ENCODE measurements at places on chromosomes 7 and 10.

GRCh38 chr10:28179006-28179742 lies 123.7 kb downstream of the MPP7 start:
- DNase-seq, result peak; percentile 62

DNA sequence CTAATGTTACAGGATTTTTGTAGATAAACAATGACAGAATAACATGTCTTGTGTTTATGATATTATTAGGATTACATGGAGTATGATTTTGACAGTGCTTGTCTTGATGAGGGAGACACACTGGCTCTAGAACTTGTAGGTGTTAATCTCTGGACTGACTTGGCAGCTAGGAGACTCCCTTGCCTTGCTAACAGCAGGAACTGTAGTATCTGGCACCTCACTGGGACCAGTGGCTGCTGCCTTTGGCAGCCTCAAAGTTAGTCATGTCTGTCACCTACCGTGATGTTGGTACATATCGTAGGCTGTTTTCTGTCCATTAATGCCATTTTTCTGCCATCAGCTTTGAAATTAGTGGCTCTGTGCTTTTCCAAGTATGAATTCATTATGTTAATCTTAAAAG lies 261.5 kb downstream of the CDK14 start:
- DNase-seq, result no peak

DNA sequence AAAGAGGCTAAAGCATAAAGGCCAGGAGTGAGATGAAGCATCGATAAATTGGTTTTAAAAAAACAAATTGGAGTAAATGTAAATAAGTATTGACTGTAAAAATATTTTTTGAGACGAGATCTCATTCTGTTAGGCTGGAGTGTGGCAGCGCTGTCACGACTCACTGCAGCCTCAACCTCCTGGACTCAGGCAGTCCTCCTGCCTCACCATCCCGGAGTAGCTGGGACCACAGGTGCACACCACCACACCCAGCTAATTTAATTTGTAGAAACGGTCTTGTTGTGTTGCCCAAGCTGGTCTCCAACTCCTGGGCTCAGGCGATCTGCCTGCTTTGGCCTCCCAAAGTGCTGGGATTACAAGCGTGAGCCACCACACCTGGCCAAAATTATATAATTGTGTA lies 17.8 kb downstream of the HNRNPA2B1 start:
- no peak for DNase-seq

GRCh38 chr10:72087392-72087968 lies 871 bp downstream of the SPOCK2 start:
- DNase-seq, result no peak

- no peak for DNase-seq
These were observed 8.3 kb downstream of the NOD1 start for GRCh38 chr7:30470163-30470770.

GRCh38 chr10:58444876-58445275 lies 59.7 kb downstream of the TFAM start:
- DNase-seq, result no peak

DNA sequence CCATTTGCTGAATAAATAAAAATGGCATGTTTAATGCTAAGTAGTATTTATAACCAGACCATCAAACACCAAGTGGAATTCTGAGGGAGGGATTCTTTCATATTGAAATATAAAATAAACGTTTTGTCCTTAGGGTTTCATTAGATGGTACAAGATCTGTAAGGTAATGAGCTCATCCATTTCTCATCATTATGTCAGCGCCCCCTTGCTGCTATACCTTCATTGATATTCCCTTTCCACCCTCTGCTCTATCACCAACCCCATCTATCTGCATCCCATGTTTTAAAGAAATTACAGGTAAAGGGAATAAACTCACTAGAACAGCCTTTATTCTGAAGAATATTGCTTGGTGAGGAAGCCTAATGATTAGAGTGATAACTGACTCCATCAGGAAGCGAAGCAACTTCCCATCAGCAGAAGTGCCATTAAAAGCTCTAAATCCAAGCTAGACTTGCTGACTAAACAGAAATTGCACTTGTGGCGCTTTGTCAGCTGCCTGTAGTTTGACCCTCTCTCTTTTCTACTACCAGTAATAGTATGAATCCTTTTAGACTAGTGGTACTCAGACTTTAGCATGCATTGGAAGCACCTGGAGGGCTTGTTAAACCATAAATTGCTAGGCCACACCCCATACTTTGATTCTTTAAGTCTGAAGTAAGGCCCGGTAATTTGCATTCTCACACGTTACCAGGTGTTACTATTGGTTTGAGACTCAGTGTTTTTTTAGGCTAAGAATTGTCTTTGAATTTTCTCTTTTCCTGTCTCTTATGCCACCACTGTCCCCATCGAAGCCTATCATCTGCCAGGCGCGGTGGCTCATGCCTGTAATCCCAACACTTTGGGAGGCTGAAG lies 27.5 kb downstream of the ADD3 start:
- no peak for DNase-seq

GRCh38 chr7:105992905-105993304 lies 29.8 kb downstream of the CDHR3 start:
- DNase-seq, result no peak

- DNase-seq, result no peak
These were observed 68.4 kb downstream of the ELFN1 start for GRCh38 chr7:1738511-1738910.

DNA sequence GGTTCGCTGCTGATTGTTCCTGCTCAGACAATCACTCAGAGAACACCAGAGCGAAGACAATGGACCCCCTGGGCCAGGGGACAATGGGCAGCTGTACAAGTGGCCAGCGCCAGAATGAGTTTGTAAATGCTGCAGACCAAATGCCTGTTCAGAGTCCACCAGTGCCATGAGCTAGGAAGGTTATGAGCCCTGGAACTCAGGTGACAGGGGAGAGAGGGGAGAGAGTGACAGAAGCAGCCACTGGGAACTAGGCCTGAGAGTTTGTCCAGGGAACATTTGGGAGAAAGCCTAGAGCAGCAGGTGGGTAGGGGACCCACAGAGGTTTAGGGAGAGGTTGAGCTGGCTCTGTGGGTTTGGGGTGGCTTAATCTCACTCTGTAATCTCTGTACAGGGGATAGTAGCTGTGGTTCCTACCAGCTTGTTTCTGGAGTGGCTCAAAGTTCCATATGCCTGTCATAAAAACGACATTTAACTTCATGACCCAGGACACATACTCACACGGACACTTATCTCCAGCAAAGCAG lies 60.4 kb downstream of the C10orf105 start:
- no peak for DNase-seq

DNA sequence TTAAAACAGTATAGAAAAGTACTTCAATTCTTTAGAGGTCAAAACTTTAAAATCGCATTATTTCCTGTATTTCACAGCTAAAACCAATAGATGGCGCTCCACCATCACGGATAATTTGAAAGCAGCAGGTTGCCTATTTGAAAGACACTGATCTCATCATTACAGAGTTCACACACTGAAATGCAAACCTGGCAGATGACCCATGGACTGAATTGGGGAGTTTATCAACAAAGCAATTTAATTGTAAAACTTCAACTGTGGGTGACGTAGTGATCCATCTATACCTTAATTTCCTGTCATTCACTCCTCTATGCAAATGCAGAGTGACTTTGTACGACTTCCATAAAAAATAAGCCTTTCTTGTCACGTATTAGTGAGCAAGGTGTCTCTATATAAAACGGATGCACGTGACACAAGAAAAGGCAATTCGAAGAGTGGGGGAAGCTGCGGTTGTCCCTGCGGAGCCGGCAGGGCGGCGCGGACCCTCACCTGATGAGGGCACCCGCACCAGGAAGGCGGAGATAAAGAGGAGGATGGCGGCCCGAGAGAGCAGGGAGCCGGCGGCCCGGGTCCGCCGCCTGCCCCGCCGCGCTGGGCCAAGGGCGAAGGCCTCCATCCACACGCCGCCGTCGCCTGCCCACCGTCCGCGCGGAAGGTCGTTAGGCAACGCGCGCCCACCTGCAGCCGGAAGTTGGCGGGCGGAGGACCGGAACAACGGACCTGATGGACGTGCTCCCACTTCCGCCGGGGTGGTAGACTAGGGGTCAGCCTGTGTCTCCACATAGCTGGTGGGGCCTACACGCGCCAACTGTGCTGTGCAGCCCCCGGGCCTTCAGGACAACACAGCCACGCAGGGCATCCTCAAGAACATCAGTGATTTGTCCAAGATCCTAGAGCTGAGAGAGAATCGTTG lies at the start of gene ZPBP:
TSS of gene ZPBP (minus strand) at position 668 of the 913 bp plus-strand sequence. CDS start at position 616, 52 bp downstream.
- peak; percentile 24 for DNase-seq

DNA sequence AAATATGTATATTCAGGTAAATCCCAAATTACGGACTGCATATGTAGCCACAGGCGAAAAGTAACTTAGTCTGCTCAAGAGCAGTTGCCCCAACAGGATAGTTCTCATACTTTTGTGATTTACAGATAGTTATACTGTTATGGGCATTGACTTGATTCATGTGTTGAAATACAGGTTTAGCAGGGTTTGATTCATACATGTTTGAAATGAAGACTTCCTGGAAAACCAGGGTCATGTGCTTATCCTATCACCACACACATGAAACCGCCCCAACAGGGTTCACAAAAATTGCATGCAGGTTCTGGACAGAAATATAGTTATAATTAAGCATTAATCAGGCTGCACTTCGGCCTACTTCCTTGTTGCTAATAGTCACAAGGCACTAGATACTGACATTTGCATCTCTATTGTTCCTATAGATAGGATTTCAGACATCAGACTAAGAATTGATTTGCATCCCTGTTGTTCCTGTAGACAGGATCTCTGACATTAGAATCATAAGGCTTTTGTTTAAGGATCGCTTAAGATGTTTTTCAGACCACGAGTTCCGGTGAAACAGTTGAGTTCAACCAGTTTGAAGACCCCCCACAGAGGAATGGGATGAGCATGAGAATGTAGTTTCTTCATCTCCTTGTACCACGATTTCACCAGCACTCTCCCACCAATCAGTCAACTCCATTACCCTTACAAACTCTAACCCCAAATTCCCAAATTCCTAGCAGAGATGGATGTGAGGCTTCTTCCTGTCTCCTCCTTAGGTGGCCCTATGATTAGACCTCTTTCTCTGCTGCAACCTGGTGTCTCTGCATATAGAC lies 2.0 kb upstream of the ZNF398 start:
- no peak for DNase-seq

DNA sequence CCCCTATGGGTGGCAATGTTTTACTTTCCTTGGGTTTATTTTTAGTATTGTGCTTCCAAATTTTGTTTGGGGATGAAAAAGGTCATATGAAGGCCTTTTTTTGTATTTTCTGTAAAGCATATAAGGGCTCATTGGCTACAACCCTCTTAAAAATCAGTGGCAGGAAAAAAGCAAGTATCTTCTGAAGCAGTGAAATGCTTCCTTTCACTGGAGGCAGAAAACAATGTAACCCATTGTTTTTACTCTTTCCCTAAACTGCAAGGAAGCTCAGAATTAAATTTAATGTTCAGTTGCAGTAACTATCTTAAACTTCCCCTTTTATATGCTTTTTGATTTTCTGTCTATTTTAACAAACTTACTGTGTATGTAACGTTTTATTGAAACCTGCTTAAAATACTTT lies 148.7 kb upstream of the LYZL1 start:
- DNase-seq, result no peak

- no peak for DNase-seq
These were observed 10.8 kb downstream of the ADCYAP1R1 start for GRCh38 chr7:31062746-31063435.

GRCh38 chr7:18294411-18294810 lies 201.1 kb upstream of the HDAC9 start:
- no peak for DNase-seq

- DNase-seq, result peak; percentile 31
These were observed 38.5 kb downstream of the BNIP3 start for GRCh38 chr10:131943021-131943814.

GRCh38 chr7:123666492-123666891 lies 10.8 kb downstream of the LMOD2 start:
- no peak for DNase-seq

DNA sequence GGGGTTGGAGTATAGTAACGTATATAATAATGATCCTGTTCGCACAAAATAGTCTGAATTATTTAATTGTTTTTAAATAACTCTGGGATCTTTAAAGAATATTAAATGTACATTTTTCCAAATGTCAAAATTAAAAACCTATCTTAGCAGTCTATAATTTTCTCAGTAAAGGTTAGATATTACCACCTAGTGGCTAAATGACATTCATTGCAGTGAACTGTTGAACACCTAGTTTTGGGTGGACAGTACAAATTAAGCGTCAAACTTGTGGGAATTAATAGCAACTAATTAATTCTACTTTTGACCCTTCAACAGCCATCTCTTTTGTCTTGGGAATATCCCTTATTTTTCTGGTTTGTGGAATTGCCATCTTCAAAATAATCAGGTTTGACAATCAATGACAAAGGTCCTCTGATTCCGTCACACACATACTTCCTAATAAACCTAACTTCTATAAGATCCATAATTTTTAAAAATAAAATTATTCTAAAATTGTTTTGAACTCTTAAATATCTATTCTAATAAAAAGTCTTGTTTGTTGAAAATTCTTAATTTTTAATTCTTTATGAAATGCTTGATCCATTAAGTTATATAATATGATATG lies 165.7 kb downstream of the SEMA3D start:
- DNase-seq, result peak; percentile 38

- DNase-seq, result no peak
These were observed 299.5 kb downstream of the ELMO1 start for GRCh38 chr7:37149051-37149772.

All from AG08395 (cell line).